ENCODE measurements at places on chromosomes 7 and 10.

GRCh38 chr10:36188080-36188453 lies 546.0 kb upstream of the FZD8 start:
- DNase-seq = no peak

GRCh38 chr10:58952747-58953466 lies 223.5 kb upstream of the PHYHIPL start:
- no peak for DNase-seq

GRCh38 chr10:90373911-90374310 lies 483.9 kb downstream of the HTR7 start:
- no peak for DNase-seq

DNA sequence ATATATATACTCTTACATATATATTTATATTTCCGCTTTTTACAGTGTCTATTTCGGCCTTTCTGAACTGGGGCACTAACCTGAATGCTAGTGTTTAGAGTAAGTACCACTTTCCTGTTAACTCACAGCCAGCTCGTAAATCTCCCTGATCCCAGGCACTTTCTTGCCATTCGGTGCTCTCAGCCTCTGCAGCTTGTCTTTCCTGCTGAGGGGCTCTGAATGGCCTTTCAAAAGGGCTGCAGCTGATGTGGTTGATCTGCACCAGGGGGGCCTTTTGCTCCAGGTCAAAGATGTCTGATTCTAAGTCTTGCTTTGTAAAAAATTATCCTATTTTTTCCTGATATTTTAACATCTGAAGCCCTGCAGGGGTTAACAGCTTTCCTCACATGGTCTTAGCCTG lies 25.5 kb upstream of the HPS1 start:
- no peak for DNase-seq

DNA sequence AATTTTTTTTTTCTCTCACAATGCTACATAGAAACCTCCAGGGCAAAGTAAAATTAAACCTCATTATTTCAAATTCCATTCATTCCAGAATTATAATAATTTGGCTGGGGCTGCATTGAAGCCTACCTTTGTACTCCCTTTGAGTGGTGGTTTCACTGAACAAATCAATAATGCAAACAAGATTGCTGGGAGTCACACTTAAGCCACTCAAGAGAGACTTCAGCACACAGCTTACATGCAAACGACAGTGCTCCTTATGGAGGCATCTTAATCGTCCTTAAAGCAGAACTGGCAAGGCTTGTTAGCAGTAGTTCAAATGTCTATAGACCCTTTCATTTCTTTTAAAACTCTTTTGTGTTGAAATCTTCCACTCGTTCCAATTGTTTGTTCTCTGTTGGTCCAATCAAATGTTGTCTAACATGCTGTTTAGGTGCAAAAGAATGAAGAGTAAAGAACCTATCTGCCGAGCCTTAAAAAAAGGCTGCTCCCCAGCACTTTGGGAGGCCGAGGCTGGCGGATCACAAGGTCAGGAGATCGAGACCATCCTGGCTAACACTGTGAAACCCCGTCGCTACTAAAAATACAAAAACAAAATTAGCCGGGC lies 294.9 kb downstream of the FGFR2 start:
- DNase-seq = no peak

DNA sequence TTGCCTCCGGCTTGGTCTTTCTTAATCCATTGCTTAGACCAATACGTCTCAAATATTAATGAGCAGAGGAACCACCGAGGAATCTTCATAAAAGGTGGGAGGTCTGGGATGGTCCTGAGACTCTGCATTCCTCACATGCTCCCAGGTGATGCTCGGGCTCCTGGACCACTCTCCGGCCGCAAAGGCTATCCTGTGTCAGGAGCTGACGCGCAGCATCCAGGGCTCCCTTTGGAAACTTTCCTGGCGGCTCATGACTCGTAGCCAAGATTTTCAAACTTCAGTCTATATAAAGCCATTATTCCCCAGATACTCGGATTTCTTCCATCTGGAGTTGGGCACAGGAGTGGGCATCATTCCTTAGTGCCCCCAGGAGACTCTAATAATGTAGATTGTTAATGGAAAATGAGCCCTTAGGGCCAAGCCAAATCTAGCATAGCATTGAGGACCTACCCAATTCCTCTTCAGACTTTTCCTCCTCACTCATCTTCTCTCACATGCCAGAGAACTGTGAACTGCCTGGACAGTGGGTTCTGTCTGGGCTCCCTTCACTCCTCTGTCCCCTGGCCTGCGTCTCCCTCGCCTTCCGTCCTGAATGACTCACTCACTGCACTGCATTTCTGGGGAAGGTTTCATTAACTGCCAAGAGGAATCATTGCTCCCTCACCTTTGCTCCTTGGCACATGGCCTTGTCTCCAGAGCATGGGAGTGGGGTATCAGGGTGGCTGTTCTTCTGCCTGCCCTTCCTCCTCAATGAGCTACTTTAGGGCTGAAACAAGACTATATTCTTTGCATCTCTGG lies 89.3 kb downstream of the MKI67 start:
- DNase-seq = no peak

DNA sequence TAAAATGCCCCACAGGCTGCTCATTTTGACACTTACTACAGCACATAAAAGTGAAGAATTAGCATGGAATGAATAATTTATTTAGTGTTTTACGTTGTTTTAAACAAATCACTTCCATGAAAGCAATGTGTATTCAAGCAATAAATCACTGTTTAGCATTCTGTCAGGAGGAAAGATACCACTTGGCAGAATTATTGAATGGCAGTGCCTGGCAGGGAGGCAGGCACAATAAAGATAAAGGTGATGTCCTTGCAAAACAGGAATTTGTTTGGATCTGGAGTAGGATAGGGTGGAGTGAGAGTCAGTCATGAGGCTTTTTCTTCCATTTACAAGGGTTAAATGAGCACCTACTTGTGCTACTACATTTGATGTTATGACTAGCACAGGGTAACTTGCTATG lies 190.8 kb downstream of the SORCS1 start:
- no peak for DNase-seq

DNA sequence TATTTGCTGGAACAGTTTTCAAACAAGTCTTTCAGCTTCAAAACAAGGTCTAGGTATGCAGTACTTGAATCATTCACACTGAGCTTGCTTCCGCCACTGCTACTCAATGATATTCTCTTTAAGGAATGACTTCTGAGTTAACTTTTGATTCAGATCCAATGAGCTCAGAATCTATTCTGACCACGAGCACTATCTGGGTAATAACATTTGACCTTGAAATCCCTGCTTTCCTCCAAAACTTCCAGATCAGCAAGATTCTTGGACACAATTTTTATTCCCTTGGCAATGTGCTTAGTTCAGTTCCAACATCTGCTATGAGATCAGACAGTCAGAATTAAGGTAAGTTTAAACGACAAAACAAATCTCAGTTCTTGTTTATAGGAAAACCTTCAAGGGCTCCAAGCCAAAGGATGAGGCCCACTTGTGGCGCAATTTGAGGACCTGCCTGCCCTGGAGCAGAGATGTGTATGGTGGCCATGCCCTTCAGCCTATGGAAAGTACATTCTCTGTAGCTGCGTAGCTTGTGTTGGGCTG lies 87.2 kb downstream of the RNF216 start:
- DNase-seq = no peak

Measured in GM12891 (cell line).